ENCODE measurements at places on chromosomes 7 and 10.

DNA sequence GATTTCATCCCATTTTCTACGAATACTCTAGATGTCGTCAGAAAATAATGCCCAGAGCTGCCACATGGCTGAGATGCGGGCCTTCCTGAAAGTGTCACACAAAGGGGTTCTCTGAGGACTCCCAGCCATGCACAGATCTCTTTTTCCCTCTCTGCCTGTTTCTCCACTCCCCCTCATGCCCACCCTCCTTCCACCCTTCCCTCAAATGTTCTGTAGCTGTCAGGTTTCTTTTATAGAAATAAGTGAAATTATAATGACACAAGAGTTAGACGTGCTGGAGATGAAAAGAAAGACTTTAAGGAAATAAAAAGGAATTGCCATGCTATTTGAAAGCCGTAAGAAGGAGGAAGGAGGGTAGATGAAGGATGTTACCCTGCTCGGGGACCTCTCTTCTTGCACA lies 819.3 kb upstream of the CELF2 start:
- no peak for DNase-seq

- no peak for DNase-seq
Measured at GRCh38 chr10:26430641-26431163, 7.4 kb upstream of the APBB1IP start.

GRCh38 chr7:148116195-148116594 lies 474.4 kb upstream of the C7orf33 start:
- no peak for DNase-seq

GRCh38 chr7:157413881-157414701 lies 77.3 kb downstream of the DNAJB6 start:
- no peak for DNase-seq

DNA sequence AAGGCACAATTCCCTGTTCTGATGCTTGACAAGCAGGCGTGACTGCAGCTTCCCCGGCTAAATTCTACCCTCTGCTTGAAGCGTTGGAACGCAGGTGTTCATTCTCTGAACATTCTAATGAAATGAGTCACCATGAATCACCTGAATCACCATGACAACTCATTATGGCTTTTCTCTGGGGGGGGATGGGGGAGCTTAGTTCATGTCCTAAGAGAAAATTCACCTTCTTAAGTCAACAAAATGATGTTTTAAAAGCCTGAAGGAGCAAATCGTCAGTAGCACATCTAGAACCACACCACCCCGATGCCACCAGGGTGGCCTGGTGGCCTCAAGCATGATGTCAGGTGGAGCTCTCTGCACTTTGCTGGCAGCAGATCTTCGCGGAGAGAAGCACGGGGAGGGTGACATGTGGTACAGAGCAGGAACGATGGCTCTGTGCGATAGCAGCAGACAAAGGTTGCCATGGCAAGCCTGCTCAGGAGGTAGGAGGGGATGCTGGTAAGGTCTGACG lies 33.7 kb downstream of the DDC start:
- DNase-seq, result no peak

- DNase-seq, result no peak
Measured at GRCh38 chr7:28755255-28755654, 202.9 kb downstream of the TRIL start.

- no peak for DNase-seq
Measured at GRCh38 chr10:119337796-119338432, 130.5 kb downstream of the GRK5 start.

- no peak for DNase-seq
Measured at GRCh38 chr10:55311848-55312635, 511.0 kb upstream of the PCDH15 start.

DNA sequence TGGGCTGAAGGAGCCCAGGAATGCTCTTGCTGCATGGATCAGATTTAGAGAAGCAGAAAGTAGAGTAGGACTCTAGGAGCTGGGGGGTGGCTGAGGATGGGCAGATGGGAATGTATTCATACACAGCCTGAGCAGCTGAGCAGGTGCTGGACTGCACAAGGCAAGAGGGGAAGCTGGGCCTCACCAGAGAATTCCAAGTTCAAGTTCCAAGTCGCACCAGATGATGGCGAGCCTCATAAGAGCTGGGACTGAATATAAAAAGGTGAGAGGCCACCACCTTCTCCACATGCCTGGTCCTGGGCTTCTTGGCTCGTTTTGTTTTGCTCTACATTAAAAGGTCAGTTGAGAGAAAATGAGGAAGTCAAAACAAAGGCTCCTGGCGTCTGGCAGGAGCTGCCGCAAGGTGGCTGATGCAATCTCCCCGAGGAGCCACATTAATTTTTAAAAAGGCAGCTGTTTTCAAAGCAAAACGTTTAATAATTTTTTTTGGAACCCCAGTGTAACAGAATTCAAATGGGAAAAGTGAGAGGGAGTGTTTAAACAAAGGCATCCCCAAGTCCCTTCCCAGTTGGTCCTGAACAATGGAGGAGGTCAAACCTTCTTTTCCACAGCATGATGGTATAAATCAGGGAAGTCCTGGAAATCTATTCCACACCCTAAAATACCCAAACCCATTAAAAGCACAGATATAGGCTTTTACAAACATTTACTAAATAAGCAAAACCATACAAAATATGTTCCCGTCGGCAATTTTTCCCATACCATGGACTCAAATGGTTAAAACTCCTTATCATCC lies 9.5 kb downstream of the CYREN start:
- DNase-seq, result no peak

- DNase-seq, result no peak
Measured at GRCh38 chr7:16791905-16792698, 12.7 kb downstream of the AGR2 start.

GRCh38 chr10:127737563-127738511 lies 852 bp downstream of the FOXI2 start:
- no peak for DNase-seq

DNA sequence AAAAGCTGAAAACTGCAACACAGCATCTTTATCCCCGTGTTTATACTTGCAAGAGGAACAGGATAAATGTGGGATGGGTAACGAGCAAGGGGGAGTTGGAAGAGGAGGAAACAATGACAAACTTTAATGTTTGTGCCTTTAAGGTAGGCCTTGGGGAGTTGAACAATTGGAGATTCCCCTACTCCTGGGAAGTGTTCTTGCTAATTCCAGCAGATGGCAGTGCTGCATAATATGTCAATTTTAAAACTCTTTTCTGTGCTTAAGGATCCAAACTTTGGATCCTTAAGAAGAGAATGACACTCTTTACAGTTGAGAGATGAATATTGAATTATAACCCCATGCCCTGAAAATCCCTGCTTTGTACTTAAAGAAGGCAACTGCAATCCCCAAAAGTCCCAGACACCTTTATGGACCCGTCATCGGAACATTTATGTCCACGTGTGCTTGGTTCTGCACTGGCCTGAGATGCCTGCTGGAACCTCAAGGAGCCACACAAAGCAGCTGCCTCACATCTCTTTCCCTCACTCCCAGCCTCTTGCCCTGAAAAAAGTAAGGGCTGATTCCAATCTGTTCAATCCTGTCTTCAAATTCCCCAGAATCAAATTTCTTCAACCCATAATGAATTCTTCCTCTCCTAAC lies 12.0 kb downstream of the IFIT5 start:
- DNase-seq, result no peak

- no peak for DNase-seq
Measured at GRCh38 chr7:26343320-26343832, 51.7 kb downstream of the SNX10 start.

DNA sequence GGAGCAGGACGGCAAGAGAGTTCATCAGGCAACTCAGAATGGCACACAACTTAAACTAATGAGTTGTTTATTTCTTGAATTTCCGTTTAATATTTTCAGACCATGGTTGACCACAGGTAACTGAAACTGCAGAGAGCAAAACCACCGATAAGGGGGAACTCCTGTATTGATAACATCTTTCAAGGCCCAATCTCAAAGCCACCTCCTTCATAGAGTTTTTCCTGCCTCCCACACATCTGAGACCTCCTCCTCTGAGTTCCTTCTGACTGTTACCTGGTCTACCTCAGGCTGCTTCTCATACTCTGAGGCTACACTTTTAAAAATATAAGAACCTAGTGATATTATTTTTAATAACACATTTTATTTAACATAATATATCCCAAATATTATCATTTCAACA lies 341.5 kb upstream of the NPVF start:
- no peak for DNase-seq

DNA sequence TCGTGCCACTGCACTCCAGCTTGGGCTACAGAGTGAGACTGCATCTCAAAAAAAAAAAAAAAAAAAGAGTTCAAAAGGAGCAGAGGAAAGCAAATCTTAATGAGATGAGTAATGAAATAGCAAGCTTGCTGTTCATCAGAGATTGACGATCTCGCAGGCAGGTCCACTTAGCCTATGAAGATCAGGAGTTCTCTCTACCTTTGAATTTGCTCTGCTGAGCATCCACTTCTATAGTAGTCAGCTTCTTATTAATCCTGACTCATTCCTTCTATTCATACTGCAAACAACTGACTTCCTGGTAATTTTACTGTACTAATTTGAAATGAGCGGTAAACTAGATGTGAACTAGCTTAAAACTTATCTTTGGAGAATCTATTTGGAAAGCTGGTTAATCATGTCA lies 1014.6 kb downstream of the GATA3 start:
- no peak for DNase-seq

- no peak for DNase-seq
Measured at GRCh38 chr10:131689016-131689415, 211.8 kb upstream of the PPP2R2D start.

DNA sequence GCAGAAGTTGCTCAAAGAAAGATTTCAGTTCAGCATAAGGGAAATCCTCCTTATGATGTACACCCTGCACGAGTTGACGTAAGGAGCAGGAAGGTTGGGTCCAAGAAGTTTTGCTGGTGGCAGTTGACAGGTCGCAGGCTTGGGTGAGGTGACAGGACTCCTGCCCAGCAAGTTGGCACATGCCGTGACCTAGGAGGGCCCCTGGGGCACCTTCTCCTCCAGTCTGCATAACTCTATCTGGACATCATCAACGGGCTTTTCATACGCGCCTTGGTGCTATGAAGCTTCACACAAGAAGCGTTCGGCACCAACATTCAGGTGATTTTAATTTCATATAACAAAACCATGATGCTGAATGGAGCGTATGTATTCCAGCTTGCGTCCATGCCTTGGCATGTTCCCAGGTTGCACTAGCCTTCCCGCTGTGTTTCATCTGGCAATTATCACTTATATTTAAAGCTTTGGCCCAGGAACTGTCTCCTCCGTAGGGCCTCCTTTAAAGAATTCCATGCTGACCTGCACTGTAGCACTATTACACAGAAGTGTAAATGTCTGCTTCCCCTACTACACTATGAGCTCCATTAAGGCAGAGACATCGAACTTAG lies 651.6 kb upstream of the FOXK1 start:
- DNase-seq, result no peak

DNA sequence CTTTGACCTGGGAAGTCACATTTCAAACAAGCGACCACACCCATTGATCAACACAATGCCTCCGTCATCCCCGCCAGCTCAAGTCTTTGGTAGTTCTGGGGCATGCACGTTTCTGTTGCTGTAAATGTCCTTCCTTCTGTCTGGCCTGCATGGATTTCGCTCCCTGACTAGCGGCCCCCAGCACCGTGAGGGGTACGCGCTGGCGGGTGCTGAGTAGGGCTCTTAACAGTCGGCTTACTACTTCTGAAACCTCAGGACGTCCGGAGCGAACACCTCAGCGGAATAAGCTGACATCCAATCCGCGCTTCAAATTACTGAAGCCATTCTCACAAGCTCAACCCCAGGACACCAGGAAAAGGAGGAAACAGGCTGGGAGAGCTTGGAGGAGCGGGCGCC lies 505 bp downstream of the NUDCD3 start:
- DNase-seq, result no peak

DNA sequence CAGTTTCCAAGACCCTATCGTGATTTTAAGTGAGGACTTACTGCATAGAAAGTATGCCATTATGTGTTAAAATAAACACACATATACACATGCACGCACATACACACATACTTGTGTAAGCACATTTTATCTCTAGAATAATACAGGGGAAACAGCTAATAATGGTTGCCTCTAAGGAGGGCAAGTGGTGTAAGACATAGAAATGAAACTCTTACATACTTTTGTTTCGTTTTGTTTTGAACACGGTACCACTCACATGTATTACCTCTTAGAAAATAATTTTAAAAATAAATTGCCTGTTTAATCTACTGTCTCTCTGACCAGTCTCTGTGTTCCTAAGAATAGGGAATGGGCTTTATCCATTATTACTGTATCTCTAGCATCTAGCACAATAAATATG lies 49.2 kb downstream of the HERPUD2 start:
- DNase-seq, result no peak

DNA sequence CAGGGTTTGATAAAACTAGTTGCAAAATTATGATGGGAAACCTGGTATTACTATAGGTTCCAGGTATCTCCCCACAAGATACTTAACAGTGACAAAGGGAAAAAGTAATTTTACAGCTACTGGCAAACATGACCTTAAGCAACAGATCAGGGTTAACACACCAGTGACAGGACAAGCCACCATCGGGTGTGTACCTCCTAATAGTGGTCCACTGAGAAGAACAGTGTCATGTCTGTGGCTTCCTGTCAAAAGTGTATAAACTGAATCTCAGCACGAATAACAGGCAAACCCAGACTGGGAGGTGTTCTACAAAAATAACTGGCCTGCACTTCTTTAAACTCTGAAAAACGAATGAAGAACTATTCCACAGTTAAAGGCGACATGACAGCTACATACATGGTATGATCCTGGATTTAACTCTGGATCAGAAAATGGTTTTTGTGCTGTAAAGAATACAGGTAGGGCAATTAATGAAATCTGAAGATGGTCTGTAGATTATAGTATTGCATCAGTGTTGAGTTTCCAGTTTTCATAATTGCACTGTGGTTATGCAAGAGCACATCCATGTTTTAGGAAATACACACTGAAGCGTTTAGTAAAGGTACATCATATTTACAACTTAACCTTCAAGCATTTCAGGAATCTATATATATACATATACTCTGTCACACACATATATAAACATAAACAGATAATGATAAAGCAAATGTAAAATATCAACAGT lies 32.0 kb upstream of the ARMS2 start:
- DNase-seq, result no peak

- DNase-seq, result peak; percentile 31
Measured at GRCh38 chr7:158812684-158813083, 16.6 kb downstream of the ESYT2 start.

GRCh38 chr7:123797673-123798531 lies 47.1 kb upstream of the HYAL4 start:
- DNase-seq, result no peak

DNA sequence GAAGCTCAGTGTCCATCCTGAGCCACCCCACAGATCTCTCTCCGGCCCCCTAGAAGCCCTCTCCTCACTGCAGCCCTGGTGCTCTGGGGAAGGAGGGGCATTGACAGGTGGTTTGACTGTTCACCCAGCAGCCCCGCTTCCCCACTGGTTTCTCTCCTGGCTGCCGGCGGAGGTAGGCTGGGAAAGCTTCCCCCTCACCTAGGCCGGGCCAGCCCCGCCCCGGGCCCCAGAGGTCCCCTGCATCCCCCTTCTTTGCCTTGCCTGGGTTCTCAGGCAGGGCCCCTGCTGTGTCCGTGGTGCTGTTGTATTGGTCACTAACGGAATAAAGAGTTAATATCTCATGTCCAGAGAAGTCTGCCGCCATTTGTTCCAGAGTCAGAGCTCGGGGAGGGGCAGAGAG lies 21.2 kb downstream of the CLEC2L start:
- no peak for DNase-seq

Measured in activated T-helper 9 cell treated with anti-CD3 and anti-CD28 coated beads, Interleukin-2, amount 50 U/mL, for 16 hours (primary cell).